NB4 (cell line): ENCODE measurements at places on chromosomes 1 and 21.

DNA sequence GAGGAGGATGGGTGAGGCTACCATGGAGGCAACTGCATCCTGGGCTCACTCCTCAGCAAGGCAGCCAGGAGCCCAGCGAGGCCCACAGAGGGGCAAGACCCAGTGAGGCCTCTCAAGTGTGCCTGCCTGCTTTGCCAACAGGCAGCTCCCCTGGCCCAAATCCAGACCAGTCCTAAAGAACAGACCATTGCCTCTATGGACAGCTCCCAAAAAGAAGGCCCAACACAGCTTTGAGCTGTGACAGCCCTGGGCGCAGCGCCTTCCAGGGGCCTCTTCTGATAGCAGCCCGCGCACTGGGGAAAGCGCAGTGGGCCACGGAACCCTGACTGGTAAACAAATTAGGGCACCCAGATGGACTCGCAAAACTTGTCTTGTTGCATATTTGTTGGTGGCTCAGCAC is 25.5 kb downstream of the C1orf198 start:
- no peak for DNase-seq

GRCh38 chr1:205749234-205750137 is 496 bp downstream of the NUCKS1 start:
- peak; percentile 98 for DNase-seq

- DNase-seq, result no peak
These were observed 12.1 kb upstream of the SHCBP1L start for GRCh38 chr1:182965096-182965495.

GRCh38 chr1:64505944-64506655 is 36.2 kb downstream of the CACHD1 start:
- no peak for DNase-seq
